ENCODE measurements at places on chromosomes 2 and 18.
A peak's percentile ranks its signal among the peaks of the same experiment; 100 is the strongest.

GRCh38 chr2:43676322-43677050 is at the start of gene C1GALT1C1L:
Gene C1GALT1C1L (minus strand): TSS chr2:43676429. CDS start chr2:43676322, 107 bp downstream.
- DNase-seq: peak; percentile 84

DNA sequence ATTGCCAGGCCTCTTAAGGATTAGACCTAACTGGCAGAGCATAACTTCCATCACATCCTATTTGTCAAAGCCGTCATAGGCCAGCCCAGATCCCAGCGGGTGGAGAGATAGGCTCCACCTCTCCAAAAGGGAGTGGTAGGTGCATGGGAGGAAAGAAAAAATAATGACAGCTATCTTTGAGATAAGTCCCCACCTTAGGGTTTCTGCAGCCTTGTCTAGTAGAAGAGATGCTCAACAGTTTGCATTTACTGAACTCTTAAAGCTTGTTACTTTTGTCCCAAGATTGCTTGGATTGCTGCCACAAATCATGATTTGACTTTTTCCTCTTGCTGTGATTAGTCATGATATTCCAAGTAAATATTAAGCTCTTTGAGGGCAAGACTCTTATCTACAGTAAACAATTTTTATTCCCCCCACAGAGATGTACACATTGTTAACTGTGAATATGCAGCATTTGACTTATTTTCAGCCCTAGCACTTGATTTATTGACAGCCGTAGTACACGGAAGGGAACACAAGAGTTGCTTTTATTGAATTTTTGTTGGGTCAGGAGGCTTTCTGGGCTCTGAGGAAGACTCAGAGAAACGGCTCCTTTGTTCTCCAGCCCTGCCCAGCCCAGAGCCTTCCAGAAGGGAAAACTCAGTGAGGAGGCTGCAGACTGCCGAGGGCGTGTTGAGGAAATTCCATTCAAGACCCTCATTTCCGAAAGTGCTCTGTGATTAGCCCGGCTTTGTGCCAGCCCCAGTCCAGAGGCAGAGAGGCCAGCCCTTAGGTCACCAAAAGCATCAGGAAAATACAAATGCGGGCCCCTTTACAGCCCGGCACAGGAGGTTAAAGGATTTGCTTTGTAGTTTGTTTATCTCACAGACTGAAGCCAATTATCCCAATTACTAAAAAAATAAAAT is 75.5 kb upstream of the ZNF532 start:
- DNase-seq: peak; percentile 95

DNA sequence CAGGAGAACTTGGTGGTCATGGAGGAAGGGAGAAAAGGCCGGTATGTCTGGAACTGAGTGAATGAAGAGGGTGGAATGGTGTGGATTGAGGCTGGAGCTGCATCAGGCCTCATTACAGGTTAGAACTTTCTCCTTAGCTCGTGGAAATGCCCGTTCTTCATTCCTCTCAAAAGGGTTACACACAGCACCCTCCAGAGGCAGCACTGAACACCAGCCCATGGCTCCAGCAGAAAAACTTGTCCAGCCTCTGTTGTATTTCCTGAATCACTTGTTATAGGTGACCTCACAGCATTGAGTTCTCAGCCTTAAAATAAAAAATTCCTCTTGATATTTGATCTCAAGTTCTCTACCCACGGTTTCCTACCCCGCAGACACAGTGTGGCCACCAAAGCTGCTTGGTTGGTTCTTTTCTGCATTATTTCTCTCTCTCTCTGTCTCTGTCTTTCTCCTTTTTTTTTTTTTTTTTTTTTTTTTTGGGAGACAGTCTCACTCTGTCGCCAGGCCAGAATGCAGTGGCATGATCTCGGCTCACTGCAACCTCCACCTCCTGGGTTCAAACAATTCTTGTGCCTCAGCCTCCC is 89.6 kb downstream of the ITGB1BP1 start:
- peak; percentile 84 for DNase-seq

DNA sequence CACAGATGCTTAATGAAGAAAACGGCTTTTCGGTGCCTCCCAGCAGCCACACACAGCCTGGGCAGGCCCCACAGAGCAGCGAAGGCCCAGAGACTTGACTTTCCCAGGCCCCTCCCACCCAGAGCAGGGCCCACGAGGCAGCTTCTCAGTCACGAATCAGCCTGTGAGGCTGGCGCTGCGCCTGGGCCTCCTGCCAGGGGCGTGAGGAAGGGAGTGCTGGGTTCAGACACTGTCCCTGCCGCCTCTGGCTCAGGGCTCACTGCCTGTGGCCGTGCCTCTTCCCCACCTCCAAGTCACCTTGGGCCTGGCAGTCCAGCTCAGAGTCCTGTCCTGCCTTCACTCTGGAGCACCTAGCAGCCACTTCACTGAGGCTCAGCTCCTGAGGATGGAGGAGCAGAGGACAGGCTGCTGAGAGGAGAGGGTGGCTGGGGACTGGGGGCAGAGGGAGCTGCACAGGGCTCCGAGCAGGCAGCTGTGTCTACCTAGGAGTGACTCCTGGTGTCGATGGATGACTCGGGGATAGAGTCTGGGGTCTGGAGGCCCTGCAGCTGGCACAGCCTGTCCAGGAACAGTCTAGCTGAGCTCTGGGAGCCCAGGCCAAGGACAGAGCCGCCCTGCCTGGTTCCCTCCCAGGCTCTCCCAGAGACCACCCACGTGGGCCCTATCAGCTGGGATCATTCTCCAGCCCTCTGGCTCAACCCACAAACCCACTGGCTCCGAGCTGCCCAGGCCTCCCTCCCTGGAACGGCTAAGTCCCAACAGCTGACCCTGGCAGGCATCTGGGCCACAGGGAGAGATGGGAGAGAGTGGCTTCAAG is 36.4 kb upstream of the FOSL2 start:
- peak; percentile 93 for DNase-seq

- DNase-seq: no peak
Measured at GRCh38 chr2:211816754-211817153, 721.8 kb downstream of the ERBB4 start.

DNA sequence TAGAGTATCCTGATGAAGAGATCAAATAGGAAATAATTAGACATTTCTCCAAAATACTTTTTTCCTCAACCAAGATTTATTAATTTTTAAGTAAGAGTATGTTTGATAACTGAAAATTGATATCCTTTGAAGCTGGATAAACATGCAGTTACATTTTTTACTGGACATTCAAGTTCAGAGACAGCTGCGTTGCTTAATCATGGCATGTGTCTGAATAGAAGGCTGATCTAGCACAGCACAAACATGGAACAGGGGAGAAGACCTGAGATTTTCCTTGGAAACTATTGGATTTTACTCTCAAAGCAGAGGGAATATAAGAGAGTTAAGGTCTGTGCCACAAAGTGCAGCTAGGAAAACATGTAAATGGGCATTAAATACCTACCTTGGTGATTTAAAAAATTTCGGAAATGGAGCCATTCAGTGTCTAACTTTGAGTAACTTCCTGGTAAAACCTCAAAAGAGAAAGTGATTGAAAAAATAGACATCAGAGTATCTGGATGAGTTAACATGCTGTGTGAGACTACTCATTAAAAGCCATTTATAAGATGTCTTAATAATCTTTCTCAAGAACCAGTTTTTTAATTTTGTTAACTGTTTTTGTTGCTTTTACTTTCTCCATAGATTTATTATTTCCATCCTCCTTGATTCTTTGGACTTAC is 31.8 kb downstream of the CRIM1 start:
- peak; percentile 55 for DNase-seq
